Right ventricle myocardium superior (tissue), 1 donor: ENCODE measurements at places on chromosomes 16 and 17. TPM values are rescaled to one million over a fixed set of nuclear protein-coding genes. Genes with fewer than 3 reads are reported as not detected.

The EVPL gene
- total RNA-seq = 0.08 TPM

The TMEM220 gene
- 7.6 TPM for total RNA-seq

The C17orf78 gene
- not detected for total RNA-seq

The FBXW10 gene
- 0.24 TPM for total RNA-seq

The TMEM114 gene
- not detected for total RNA-seq

The SLC6A2 gene
- total RNA-seq = not detected

The ARHGDIG gene
- 9.3 TPM for total RNA-seq

The PERCC1 gene
- total RNA-seq = 0.32 TPM

The NOS2 gene
- total RNA-seq = 0.19 TPM

The CLEC3A gene
- total RNA-seq = not detected

The SOST gene
- total RNA-seq = not detected

The DHX38 gene
- total RNA-seq = 38.1 TPM

DNA sequence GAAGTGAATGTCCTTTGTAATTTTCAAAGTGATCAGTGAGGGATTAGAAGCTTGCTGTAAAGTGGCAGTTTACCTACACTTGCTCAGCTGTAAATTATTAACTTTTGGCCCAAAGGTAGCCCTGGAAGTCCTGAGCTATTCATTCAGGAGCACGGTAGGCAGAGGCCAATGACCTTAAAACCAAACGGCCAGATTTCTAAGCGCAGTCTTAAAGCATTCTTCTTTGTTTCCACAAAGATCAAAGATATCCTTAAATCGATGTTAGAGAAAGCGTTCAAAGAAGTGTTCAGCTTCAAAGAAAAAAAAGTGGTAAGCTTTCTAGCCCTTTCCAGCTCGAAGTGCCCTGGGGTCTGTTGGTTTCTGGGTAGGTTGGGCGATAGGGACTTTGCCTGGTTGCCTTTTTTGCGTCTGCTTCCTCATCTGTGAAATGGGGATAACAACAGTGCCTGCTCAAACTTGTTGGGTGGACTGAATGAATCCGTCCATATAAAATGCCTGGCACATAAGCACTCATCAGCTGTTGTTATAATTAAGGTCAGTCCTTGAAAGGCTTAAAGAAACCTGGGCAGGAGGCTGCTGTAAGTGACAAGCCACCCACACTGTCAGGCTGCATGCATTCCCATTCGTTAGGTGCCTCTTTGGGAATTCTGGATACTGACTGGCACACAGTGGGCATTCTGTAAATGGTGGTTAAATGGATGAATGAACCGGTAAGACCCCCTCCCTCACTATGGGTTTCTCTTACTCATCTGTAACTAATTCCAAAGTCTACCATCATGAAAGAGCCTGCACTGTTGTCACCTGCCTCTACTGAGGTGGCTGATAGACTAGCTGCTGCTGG lies 113.2 kb downstream of the PRKCA start:
- no peak for DNase-seq

- no peak for DNase-seq
Observed at GRCh38 chr17:20189302-20189701, 180.1 kb downstream of the SPECC1 start.

DNA sequence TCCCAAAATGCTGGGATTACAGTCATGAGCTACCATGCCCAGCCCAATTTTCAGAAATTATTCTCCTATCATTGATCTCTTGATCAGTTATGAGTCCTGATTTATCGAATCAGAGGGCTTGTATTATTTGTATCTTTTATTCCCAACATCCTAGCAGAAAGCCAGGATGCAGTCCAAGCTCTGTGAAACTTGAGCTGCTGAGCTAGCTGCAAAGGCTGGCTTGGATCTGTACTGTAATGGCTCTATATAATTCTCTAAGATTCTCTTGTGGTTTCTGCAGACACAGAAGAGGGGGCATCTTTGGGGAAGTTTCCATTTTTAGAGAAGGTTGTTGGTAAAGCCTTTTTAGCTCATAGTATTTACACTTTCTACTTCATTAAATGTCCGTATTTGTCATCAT lies 227.1 kb downstream of the MAP2K4 start:
- no peak for DNase-seq

- DNase-seq = no peak
Observed at GRCh38 chr16:54400261-54400660, 113.7 kb upstream of the IRX3 start.

GRCh38 chr16:68272507-68273209 lies 8.3 kb downstream of the SLC7A6 start:
- DNase-seq = peak; percentile 25

DNA sequence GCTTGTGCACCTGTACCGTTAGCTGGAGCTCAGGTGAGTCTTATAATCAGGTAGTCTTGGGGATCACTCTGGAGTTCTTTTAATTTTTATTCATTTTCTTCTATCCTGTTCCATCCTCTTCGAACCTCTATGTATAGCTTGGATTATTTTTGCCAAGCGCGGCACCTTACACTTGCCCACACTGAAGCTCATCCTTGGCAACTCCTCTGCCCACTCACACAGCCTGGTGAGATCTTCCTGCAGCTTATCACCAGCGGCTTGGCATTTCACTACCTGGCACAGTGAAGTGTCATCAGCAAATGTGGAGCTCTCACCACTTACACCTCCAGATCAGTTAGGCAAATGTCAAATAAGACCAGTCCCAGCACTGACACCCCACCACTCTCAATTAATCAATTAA lies 116.7 kb downstream of the CACNG3 start:
- no peak for DNase-seq

GRCh38 chr17:18888766-18889290 lies 30.9 kb downstream of the PRPSAP2 start:
- DNase-seq = no peak

GRCh38 chr16:2514333-2515179 lies 804 bp downstream of the ATP6V0C start:
- no peak for DNase-seq

GRCh38 chr16:12976496-12976895 lies 75.1 kb downstream of the SHISA9 start:
- no peak for DNase-seq

DNA sequence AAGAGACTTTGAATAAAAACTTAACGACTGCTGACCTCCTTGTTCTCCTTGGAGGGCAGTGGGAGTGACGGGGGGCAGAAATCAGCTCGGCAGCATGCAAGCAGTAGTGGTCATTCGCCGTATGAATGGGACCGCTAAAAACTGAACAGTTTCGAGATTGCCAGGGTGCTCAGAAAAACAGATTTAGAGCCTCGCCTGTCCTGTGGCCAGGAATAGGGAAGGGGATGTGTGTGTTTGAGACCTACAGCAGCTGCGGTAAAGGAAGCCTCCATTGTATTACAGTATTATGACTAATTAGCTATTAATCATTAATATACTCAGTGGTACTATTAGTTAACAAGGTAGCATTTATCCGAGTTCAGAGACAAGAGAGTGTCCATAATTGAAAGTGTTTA lies 670 bp upstream of the ZNF652 start:
- no peak for DNase-seq

DNA sequence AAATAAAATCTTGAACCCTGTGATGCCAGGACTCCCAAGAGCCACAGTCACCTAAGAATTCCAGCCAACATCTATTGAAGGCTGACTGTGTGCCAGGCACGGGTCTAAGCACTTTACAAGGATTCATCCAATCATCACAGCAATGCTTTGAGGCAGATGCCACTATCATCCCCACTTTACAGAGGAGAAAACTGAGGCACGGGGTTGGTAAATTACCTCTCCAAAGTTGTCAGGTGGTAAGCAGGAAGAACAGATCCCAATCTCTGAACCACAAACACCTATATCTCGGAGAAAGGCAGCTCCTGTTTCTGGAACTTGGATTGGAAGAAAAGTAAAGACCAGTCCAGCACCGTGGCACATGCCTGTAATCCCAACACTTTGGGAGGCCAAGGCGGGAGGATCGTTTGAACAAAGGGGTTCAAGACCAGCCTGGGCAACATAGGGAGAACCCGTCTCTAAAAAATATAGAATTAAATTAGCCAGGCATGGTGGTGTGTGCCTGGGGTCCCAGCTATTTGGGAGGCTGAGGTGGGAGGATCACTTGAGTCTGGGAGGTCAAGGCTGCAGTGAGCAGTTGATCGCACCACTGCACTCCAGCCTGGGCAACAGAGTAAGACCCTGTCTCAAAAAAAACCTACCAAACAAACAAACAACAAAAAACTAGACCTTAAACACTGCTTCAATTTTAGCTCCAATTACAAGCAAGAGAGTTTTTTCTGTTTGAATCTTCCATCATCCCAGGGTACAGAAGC lies 60.7 kb upstream of the SIAH1 start:
- no peak for DNase-seq

GRCh38 chr17:79700592-79700991 lies 30.2 kb upstream of the ENPP7 start:
- no peak for DNase-seq

DNA sequence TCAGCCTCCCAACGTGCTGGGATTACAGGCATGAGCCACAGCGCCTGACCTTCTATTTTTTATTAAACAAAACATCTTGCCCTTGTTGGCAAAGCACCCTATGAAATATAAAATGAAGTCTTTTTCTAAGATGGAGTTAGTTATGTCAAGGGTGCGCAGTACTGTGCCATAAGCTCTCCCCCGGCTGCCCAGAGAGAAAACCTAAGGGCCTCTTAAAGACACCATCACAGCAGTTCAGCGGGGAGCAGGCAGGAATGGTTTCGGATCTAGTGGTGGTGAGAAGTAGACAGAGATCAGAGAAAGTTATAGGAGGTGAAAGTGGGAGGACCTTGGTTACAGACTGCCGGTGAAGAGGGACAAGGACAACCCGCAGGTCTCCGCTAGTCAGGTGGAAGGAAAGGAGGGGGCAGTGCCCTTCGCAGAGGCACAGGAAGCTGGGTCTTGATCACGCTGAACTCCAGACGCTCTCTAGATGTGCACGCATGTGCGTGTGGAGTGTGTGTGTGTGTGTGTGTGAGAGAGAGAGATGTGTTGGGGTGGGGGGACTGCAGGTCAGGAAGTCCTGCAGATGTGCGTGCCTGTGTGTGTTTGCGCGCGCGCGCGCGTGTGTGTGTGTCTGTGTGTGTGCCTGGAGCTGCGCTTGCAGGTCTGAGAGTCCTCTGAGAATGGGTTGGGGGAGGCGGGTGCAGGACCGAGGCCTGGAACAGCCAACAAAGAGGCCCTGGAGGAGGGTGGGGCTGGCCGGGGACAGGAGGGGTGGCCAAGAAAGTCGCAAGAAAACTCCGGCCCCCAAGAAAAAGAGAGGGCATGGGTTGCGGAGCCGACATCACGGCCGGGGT lies 748 bp upstream of the CMTM3 start:
- peak; percentile 83 for DNase-seq

DNA sequence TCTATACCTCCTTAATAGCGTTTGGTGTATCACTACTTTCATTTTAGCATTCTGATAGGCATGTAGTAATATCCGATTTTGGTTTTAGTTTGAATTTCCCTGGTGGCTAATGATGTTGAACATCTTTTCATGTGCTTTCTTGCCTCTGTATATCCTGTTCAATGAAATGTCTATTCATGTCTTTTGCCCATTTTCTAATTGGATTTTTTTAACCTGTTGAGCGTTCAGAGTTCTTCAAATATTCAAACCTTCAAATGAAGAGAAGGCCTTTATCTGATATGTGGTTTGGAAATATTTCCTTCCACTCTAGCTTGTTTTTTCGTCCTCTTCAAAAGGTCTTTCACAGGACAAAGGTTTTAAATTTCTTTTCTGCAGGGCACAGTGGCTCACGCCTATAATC lies 2.4 kb upstream of the NME1 start:
- no peak for DNase-seq

DNA sequence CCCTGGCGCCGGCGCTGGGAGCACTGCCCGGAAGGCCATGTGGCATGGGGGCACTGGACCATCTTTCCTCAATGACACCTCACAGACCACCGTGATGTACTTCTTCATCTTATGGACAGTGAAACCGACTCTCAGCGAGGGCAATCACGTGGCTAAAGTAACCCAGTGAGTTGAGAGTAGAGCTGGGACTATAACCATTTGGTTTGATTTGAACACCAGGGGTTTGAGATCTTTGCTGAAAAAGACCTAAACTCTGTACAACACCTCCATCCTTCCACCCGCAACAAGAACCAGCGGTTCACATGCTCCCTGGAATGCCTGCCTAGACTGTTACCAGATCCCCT lies 3.3 kb downstream of the ITGA2B start:
- no peak for DNase-seq

GRCh38 chr17:6608321-6608720 lies 32.2 kb downstream of the KIAA0753 start:
- no peak for DNase-seq

DNA sequence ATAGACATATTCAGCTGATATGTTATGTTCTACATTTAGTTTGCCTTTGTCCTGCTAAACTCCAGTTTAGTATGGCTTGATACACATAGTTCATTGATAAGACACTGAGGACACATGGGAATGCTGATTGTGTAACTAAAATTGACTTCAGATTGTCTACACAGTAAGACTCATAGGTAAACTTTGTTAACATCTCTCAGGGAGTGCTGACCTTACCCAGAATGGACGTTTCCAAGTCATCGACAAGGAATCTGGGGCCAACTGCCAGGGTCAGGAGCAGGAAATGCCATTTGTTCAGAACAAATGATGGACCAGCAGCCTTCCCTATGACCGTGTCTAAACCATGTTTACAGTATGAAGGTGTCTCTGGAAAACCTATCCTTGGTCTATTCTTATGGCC lies 58.7 kb downstream of the DYNLRB2 start:
- no peak for DNase-seq

GRCh38 chr16:31092330-31092729 lies 2.3 kb downstream of the VKORC1 start:
- DNase-seq = no peak

DNA sequence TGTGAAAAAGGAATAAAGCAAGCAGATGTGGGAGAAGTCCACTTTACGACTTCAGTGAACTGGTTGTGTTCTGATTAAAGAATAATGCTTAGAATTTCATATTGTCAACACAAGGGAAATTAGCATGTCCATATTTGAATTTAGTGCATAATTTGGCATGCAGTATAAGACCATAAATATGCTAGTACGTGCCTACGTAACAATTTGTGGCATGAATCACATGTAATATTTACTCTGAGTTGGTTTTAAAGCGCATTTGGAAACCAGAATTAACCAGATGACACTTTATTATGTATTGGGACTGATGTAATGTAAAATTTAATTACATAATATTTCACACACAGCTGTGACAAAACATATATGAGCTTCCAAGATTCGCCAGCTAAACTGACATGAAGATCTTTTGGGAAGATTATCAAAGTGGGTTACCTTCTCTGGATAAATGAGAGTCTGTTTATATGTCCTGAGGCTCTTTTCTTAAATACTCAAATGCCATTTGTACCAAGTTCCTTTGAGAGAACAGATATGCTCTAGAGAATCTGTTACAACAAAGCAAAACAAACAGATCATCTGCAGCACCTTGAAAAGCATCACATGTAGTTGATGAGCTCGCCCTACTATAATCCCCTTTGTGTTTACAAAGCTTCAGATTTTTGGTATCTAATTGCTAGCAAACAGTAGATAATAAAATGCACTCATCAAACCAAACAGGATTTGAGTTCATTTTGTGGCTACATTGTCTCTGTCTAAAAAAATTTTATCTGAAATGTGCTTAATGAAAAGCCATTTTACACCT lies 1468.6 kb downstream of the CDH11 start:
- DNase-seq = no peak

- no peak for DNase-seq
Observed at GRCh38 chr16:985646-986400, 4.3 kb downstream of the SOX8 start.
